ENCODE measurements at places on chromosomes 16 and 17. TPM values are rescaled to one million over a fixed set of nuclear protein-coding genes. Genes with fewer than 3 reads are reported as not detected.
A peak's percentile ranks its signal among the peaks of the same experiment; 100 is the strongest.

TPSG1 gene
- total RNA-seq = 3.3 TPM

NPW gene
- not detected for total RNA-seq

SMIM36 gene
- not detected for total RNA-seq

GSG1L2 gene
- not detected for total RNA-seq

SCIMP gene
- 28.7 TPM for total RNA-seq

ZNF423 gene
- total RNA-seq = 10.7 TPM

OR1A1 gene
- total RNA-seq = not detected

- H3K4me1 ChIP-seq = no peaks in the 10 kb centered on the region
- no peaks in the 10 kb centered on the region for H3K27me3 ChIP-seq
- no peaks in the 10 kb centered on the region for H3K36me3 ChIP-seq
Observed at GRCh38 chr17:13311306-13311705, 290.4 kb downstream of the HS3ST3A1 start.

GRCh38 chr17:57666201-57666870 lies 78.8 kb downstream of the CCDC182 start:
- no peak overlapping the region for H3K27ac ChIP-seq
- H3K4me1 ChIP-seq = peaks cover 16% of the 10 kb centered on the region
- no peaks in the 10 kb centered on the region for H3K36me3 ChIP-seq

GRCh38 chr16:69186642-69187445 lies at the start of gene SNTB2:
SNTB2 (plus strand) TSS chr16:69187164; CDS start chr16:69187167, 3 bp downstream.
- no peaks in the 10 kb centered on the region for H3K36me3 ChIP-seq
- H3K4me1 ChIP-seq = peaks cover 53% of the 10 kb centered on the region
- DNase-seq = peak; percentile 99
- H3K27ac ChIP-seq = peak within 1 kb of the TSS; percentile 97
- peak within 1 kb of the TSS; percentile 83 for H3K4me3 ChIP-seq

DNA sequence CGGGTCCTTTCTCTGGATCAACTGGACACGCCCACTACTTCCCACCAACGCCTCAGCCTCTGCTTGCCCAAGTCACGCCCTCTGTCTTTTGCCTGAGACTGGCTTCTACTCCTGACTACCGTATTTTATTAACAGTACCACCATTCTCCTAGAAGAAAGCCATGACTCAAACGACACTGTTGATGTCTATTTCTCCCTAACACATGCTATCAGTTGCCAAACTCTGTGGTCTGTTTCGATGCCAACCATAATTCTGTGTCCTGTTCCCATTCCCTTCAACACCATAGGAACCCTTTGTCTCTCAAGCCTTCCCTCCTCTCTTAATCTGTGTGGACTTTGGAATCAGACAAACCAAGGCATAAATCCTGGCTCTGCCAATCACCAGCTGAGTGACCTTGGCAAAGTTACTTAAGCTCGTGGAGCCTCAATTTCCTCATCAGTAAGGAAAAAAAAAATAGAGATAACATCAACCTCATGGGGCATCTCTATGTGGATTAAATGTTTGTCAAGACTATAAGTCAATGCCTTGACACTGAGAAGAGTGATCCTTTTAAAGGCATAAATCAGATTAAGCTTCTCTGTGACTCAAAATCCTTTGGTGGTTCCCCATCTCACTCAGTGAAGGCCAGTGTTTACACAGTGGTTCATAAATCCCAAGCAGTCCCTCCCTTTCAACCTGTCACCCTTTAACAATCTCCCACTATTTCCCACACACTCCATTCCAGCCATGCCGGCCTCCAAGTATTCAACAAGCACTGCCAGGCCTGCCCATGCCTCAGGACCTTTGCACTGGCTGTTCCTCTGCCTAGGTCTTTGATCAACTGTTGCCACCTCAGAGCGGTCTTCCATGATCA lies 45.6 kb downstream of the ERN1 start:
- H3K36me3 ChIP-seq = peaks cover 2% of the 10 kb centered on the region
- no peaks in the 10 kb centered on the region for H3K27me3 ChIP-seq
- H3K4me1 ChIP-seq = peaks cover 54% of the 10 kb centered on the region
- H3K4me3 ChIP-seq = no peak overlapping the region
- peak overlapping the region; percentile 28 for H3K27ac ChIP-seq
- DNase-seq = peak; percentile 73

DNA sequence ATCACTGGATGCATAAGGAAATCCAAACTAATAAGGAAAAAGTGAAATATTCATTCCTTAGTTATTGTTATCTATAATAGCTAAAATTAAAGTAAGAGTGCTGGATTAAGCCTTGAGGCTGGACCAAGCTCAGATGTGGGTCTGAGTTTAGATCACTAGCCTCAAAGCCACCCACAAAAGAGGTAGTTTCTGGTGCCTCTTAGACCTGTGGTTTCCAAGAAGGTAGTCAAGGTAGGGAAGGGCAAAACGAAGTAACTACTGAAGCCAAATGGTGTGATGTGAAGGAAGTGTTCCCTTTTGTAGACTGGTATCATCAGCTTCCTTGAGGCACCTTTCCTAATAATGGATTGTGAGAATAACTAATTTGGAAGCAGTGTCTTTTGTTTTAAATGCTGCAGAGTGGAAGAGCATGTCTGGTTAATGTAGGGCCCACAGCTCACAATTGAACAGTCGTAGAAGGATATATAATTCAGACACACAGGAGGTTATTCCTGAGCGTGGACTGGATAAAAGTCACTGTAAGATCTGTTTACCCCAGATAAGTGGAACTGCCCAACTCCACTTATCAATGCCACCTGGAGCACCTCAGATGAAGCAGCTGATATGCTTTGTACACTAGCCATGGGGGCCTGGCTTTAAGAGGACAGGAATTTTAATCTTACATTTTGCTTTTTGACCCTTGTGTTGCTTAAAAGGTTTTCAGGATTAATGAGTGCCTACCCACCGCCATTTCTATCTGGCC lies 31.7 kb upstream of the LCMT1 start:
- no peak overlapping the region for H3K4me3 ChIP-seq
- no peak for DNase-seq
- no peaks in the 10 kb centered on the region for H3K4me1 ChIP-seq
- no peaks in the 10 kb centered on the region for H3K27me3 ChIP-seq
- no peak overlapping the region for H3K27ac ChIP-seq

- no peak overlapping the region for H3K27ac ChIP-seq
- no peaks in the 10 kb centered on the region for H3K27me3 ChIP-seq
- peaks cover 11% of the 10 kb centered on the region for H3K4me1 ChIP-seq
- H3K4me3 ChIP-seq = no peak overlapping the region
- H3K36me3 ChIP-seq = no peaks in the 10 kb centered on the region
Observed at GRCh38 chr16:57104706-57105105, 12.3 kb downstream of the CPNE2 start.

DNA sequence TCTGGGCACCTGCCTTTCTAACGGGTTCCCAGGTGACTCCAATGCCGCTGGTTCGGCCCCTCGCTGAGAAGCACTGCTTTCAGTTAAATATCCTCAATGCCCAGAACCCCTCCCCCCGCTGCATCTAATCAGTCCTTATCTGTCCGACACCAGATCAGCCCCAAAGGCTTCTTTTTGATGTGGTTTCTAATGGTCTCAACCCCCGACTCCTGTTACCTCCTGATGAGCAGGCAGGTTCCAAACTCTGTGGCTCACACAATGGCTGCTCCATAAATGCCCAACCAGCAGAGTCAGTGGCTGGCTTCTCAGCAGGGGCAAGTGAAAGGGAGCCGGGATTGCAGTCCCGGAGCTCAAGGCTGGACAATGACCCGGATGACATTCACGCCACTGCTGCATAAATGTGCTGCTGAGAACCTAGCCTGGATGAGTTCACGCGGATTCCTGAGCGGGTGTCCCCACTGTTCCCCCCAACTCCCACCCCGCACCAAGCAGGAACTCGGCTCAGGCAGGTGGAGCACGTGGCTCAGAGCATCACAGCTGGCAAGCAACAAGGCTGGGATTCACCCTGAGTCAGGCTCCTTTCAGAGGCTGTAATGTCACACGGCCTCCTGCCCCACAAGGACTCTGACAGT lies 1.0 kb upstream of the SLC38A8 start:
- peak; percentile 32 for DNase-seq
- peaks cover 10% of the 10 kb centered on the region for H3K4me1 ChIP-seq

- no peak overlapping the region for H3K4me3 ChIP-seq
- DNase-seq = no peak
- H3K36me3 ChIP-seq = no peaks in the 10 kb centered on the region
Observed at GRCh38 chr17:6323626-6324356, 111.1 kb downstream of the AIPL1 start.

- no peak overlapping the region for H3K4me3 ChIP-seq
- H3K4me1 ChIP-seq = no peaks in the 10 kb centered on the region
- H3K27ac ChIP-seq = no peak overlapping the region
- no peaks in the 10 kb centered on the region for H3K36me3 ChIP-seq
- no peaks in the 10 kb centered on the region for H3K27me3 ChIP-seq
Observed at GRCh38 chr17:31609331-31609730, 217.9 kb downstream of the RAB11FIP4 start.

DNA sequence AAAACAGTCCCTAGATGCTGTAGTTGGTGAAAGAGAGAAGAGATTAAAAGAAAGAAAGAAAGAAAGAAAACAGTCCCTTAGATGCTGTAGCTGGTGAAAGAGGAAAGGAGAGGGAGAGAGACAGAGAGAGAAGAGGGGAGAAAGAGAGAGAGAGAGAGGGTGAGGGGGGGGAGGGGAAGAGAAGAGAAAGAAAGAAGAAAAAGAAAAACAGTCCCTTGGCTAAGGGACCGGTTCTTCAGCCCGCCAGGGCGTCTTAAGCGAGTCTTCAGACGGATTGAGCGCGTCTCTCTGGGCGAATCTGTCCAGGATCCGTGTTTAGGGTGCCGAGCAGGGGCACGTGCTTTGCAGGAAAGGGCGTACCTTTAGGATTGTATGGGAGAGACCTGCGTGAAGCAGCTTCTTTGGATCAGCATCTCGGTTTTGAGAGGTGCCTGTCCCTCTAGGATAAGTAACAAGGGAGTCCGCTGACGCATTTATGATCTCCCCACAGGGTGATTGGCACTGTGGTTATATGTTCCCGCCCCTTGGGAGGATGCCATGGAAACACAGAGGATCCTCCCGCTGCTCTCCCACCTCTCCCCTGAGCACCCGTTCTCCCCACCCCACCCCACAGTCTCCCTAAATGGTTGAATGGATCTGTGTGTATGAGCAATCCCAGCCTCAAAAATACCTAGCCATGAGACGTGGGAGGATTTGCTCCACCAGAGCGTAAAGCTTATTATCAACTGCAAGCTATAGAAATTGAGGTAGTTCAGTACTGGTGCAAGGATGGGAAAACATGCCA lies 16.7 kb downstream of the GNGT2 start:
- H3K27ac ChIP-seq = peak overlapping the region; percentile 97
- peaks cover 13% of the 10 kb centered on the region for H3K4me1 ChIP-seq
- DNase-seq = peak; percentile 60
- no peaks in the 10 kb centered on the region for H3K36me3 ChIP-seq
- H3K27me3 ChIP-seq = no peaks in the 10 kb centered on the region
- H3K4me3 ChIP-seq = peak overlapping the region; percentile 71

- H3K36me3 ChIP-seq = no peaks in the 10 kb centered on the region
- H3K4me3 ChIP-seq = peak overlapping the region; percentile 84
- no peak for DNase-seq
- peaks cover 48% of the 10 kb centered on the region for H3K4me1 ChIP-seq
- peaks cover 7% of the 10 kb centered on the region for H3K27me3 ChIP-seq
Observed at GRCh38 chr17:1228781-1229348, 41.4 kb upstream of the BHLHA9 start.

DNA sequence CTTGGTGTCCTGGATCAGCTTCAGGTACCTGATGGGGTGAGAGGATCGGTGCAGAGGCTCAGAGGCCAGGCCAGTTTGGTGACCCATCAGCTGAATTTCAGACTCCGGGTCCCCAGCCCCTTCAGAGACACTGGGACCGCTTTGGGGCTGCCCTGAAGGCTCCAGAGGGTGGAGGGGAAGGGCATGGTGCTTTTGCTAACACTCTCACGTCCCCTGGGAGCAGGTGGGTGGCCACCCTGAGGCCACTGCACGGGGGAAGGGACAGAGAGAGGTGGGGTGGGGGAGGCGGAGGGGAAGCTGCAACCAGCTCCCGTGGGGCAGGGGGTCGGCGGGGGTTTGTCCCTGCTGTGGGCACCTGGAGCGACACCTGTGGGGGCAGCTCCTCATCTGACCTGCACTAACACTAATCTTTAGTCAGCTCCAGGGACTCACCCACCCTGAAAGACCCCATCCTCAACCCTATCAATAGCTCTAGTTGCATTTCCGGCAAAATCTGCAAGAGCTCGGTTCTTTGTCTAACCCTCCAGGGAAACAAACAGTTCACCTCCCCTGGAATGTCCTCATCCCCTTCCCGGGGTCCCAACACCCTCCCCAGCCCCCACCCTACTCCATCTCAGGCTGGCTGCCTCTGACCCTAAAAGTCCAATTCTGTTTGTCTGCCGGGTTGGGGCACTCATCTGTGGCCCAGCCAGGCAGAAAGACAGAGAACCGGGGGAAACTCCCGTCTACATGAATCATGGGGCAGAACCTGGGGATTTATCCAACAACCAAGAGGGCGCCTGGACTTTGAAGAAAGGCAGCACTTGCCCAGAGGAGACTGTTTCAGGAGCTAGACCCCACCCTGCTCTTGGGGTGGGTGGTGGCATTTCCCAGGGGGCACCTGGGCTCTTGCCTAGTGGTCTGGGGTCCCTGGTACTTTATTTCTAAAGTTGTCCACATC lies 91.9 kb upstream of the CBX4 start:
- no peak overlapping the region for H3K27ac ChIP-seq
- H3K36me3 ChIP-seq = no peaks in the 10 kb centered on the region
- H3K27me3 ChIP-seq = peaks cover 12% of the 10 kb centered on the region
- DNase-seq = no peak
- H3K4me3 ChIP-seq = no peak overlapping the region
- H3K4me1 ChIP-seq = peaks cover 10% of the 10 kb centered on the region

DNA sequence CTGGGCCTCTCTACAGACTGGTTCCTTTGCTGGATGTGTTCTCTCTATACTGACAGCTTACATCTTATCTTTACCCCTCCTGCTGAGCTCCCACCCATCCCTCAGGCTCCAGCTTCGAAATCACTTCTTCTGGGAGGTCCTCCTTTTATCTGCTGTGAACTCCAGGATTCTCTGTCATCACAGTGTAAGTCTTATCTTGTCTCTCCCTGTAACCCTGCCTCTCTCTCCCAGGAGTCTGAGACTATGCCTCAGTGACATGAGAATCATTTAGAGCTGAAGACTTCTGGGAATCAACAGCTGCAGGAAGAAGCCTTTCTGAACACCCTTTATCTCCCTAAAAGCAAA lies 148.1 kb upstream of the HS3ST3A1 start:
- no peaks in the 10 kb centered on the region for H3K27me3 ChIP-seq
- no peak overlapping the region for H3K4me3 ChIP-seq
- H3K36me3 ChIP-seq = no peaks in the 10 kb centered on the region
- no peak for DNase-seq
- no peaks in the 10 kb centered on the region for H3K4me1 ChIP-seq

DNA sequence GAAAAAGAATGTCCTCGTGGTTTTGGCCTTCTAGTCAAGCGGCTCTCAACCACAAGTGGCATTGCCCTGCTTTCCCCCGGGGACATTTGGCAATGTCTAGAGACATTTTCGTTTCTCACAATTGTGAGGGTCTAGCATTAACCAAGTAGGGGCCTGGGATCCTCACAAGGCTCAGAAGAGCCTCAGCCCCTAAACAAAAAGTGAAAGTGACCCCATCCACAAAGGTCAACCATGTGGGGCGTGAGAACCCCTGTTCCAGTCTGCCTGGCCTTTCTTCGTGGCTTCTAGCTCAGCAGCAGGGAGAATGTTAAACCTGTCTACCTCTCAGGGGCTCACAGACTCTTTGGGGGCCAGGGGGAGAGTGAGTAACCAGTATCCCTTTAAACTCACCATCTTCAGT lies 4.8 kb upstream of the RPL38 start:
- H3K36me3 ChIP-seq = no peaks in the 10 kb centered on the region
- no peaks in the 10 kb centered on the region for H3K27me3 ChIP-seq
- no peak for DNase-seq
